Activated CD4-positive, alpha-beta T cell treated with anti-CD3 and anti-CD28 coated beads, Interleukin-2, Interleukin-4, amounts not matched to agents 100 ng/mL and 50 ng/mL, durations not matched to agents 16 hours and 8 hours (primary cell): ENCODE measurements at places on chromosomes 12 and 14.

GRCh38 chr14:69700575-69700974 lies 66.4 kb upstream of the SRSF5 start:
- no peak for DNase-seq

DNA sequence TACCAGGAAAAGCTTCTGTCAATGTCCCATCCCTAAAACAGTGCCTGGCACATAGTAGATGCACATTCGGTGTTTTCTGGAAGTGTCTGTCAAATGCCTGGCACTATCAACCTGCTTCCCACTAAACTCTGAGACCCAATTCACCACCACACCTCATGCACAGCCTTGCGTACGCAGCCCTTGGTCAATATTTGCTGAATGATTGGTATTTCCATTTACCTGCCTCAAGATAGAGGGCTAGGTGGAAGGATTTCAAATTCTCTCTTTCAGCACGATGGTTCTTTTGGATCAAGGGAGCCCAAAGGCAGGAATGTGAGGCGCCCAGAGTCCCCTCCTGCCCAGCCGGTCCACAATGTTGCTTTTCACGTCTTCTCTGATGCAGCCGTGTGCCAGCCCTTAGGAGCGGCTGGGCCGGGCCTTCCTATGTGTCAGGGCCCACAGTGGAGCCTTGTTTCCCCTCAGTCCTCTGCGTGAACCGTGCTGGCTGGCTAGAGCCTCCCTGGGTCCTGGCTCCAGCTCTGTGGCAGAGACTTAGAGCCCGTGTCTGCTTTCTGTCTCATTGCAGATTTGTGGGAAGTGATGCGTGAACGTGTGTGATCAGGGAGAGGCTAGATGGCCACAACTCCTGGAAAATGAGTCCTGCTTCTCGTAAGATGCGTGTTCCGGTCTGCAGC lies 99.9 kb upstream of the RFLNA start:
- no peak for DNase-seq

GRCh38 chr12:118984161-118984943 lies 3.0 kb downstream of the SRRM4 start:
- no peak for DNase-seq

DNA sequence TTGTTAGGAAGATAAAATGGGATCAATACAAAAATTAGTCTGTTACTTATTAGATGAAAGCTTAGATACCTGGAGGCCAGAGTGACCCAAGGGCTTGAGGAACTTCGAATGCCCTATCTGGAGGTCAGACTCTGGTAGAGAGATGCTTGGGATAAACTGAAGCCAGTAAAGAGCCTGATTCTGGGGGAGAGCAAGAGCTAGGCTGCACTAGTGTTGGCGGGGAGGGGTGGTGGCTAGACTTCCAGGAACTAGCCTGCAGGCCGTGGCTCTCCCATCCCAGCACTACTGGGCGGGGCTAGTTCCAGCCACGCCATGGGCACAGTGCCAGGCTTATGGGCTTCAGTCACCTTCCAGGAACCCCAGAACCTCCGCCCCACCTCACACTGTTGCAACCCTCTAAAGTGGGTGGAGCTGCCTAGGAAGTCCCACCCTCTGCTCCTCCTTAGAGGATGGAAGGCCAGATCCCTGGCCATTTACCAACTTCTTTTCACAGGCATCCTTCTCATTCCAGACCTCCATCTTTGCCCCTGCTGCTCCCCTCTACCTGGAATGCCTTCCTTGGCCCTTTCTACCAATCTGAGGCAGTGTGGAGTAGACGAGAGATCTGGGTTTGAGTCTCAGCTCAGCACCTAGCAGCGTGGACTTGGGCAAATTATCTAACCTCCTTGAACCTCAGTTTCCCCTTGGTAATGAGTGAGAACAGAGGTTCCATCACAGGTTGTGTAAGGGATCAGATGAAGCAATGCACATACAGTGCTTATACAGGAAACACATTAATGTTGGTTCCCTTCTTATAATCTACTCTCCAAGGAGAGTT lies 6.3 kb upstream of the NFE2 start:
- no peak for DNase-seq
